ENCODE measurements at places on chromosomes 7 and 10.

DNA sequence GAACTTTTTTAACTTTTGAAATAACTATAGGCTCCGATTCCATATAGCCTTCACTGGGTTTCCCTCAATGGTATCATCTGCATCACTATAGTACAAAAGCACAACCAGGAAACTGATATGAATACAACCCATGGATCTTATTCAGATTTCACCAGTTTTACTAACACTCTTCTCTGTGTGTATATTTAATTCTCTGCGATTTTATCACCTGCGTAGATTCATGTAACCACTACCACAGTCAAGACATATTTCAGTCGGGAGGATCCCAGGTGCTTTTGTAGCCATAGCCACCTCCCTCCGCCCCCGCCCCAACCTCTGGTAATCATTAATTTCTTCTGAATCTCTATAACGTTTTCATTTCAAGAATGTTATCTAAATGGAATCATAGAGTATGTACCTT, 82.8 kb upstream of the C7orf33 start:
- DNase-seq = no peak

DNA sequence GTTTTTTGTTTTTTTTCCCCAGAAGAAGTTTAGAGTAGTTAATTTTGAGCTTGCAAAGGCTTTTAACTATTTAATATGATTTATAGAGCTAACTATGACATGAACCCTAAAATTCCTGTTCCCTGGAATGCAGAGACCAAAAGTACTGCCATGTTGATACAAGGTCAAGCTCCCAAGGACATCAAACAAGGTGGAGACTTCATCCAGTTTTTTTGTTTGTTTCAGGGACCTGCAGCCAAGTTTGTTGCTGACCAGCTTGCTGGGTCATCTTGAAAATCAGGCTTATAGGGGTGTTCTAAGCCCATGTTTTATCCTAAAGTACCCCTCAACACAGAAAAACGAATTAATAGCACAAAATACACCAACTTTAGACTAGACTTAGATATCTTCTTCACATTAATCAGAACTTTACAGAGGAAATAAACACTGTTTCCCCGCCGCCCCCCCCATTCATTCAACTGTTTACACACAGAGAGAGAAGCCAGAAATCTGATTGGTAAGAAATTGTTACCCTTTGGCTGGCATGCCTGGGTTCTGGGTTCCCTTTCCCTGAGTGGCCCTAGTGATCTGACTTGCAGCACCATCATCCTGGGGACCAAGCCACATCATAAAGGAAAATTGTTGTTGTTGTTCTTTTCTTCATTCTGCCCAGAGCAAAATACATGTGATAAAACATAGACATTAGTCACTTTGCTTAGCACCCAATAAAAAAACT, 860.5 kb downstream of the CCSER2 start:
- no peak for DNase-seq

- no peak for DNase-seq
Observed at GRCh38 chr7:82335927-82336326, 107.7 kb downstream of the CACNA2D1 start.

DNA sequence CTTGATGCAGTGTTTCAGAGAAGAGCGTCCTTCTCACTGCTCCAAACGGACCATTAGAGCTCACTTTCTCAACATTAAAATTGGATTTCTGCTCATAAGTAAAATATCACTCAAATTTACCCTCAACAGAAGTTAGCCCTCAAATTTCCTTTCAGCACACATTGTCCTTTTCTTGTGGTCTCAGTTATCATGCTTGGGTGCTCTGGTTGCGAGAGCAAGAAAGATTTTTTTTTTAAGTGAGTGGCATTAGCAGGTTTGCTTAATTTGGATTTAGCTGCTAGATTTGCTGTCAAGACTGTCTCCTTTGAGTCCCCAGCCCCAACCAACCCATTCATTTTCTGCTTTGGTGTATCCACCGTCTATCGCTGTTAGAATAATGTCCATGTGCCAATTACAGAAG, 2.6 kb upstream of the CH25H start:
- DNase-seq = no peak

- no peak for DNase-seq
Observed at GRCh38 chr7:45701701-45702510, 127.7 kb downstream of the ADCY1 start.

DNA sequence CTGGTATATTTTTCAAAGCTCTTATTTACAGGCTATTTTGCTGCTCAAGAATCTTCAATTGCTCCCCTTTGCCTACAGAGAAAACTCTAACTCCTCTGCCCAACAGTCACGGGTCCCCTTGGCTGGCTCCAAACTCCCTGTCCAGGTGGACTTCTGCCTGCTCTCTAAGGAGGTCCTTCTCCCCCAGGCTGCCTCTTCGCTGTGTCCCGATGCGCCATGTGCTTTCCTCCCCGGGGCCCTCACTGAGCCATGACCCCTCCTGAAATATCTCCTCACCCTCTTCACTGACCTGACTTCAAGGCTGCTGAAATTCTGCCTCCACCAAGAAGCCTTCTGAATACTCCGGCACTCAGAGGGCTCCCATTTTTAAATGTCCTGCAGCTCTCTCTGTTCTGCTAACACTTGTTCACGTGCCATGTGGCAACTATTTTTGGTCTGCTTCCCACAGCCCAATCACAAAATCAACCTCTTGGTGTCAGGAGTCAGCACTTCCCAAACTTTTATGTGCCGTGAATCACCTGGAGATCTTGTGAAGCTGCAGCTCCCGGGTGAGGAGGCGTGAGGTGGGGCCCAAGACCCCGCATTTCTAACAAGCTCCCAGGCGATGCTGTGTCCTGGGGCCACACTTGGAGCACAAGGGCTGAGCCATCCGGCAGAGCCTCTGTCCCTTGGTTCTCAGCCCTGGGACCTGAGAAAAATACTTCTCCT, 85.7 kb upstream of the COL13A1 start:
- DNase-seq = no peak

- no peak for DNase-seq
Observed at GRCh38 chr10:96646751-96647166, 59.9 kb upstream of the TM9SF3 start.

- DNase-seq = peak; percentile 69
Observed at GRCh38 chr7:30134611-30135300, at the start of gene MTURN. MTURN (plus strand) TSS chr7:30134986; CDS start chr7:30135137, 151 bp downstream.

- no peak for DNase-seq
Observed at GRCh38 chr7:30995536-30995935, 31.8 kb downstream of the GHRHR start.

GRCh38 chr7:88331322-88331721, 24.6 kb upstream of the STEAP4 start:
- no peak for DNase-seq

GRCh38 chr10:124059551-124059950, 33.8 kb downstream of the CHST15 start:
- no peak for DNase-seq
